Stimulated activated CD8-positive, alpha-beta memory T cell treated with anti-CD3 and anti-CD28 coated beads, Interleukin-7, amount 100 ng/mL, for 4 hours (primary cell): ENCODE measurements at places on chromosomes 12 and 14.
A peak's percentile ranks its signal among the peaks of the same experiment; 100 is the strongest.

GRCh38 chr14:99708449-99708848 is 24.4 kb downstream of the CYP46A1 start:
- DNase-seq, result no peak

DNA sequence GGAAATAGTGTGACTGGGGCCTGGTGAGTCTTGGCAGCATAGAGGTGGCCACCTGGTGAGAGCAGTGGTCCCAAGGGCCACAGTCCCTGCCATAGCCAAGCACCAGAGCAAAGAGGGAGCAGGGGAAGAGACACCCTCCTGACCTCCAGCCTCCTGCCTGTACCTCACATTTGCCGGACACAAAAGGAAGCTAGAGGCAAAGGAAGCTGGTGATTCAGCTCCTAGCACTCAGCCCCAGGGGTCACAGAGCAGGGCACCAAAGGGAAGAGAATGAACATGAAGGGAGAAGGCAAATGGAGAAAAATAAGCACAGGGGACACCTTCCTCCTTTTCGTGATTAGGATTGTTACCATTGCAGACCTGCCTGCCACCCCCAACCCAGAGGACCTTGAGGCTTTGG is 216.8 kb downstream of the ZFP36L1 start:
- no peak for DNase-seq

DNA sequence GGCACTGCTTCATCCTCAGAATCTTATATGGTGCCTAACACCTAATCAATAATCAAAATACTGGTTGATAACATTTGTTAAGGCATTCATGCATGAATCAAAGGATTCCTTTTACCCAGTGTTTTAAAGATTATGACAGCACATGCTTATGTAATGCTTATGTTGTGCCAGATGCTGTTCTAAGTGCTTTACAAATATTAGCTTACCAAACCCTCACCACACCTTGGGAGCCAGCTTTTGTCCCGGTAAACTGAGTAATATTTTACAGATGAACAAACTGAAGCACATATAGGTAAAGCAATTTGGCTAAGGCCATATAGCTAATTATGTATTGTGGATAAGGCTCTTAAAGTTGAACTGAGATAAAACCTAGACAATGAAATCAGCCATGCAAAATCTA is 209.2 kb downstream of the ALX1 start:
- DNase-seq, result no peak

DNA sequence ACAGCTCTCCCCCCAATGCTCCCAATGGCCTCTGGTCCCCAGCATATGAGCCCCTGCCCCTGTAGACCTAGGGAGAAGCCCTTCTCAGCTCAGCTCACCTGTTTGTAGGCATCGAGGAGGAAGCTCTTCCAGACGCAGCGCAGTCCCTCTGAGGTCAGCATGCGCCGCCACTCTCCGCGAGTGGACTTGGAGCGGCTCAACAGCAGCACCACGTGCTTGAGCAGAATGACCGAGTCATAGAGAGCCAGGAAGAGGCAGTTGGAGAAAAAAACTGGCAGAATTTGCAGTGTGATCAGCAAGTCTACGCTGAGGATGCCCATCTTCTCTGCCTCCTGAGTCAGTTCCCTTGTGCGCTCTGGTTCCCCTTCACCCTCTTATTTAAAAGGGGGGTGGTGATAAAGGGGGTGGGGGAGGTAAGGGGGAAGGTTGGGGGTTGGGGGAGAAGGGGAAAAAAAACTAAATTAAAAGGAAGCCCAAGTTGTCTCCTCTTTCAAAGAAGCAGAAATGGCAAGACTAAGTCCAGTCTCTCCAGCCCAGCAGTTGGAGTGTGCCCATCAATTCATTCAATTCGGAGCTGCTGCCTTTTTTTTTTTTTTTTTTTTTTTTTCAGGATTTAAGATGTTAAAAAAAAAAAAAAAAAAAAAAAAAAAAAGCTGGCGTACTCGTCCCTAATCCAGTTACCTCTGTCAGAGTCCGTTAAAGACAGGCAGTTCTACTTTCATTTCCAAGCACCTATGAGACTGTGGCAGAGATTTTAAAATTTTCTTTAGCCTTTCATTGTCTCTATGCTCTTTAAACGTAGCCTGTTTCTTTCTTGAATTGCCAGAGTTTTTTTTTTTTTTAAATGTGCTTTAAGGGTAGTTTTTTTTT is at the start of gene DIO2:
Gene DIO2, minus strand, starts transcription at position 352 of the 870 bp plus-strand sequence. Its CDS starts 32 bp downstream, at position 320.
- no peak for DNase-seq

GRCh38 chr12:45987340-45987727 is 3.0 kb downstream of the SCAF11 start:
- no peak for DNase-seq

DNA sequence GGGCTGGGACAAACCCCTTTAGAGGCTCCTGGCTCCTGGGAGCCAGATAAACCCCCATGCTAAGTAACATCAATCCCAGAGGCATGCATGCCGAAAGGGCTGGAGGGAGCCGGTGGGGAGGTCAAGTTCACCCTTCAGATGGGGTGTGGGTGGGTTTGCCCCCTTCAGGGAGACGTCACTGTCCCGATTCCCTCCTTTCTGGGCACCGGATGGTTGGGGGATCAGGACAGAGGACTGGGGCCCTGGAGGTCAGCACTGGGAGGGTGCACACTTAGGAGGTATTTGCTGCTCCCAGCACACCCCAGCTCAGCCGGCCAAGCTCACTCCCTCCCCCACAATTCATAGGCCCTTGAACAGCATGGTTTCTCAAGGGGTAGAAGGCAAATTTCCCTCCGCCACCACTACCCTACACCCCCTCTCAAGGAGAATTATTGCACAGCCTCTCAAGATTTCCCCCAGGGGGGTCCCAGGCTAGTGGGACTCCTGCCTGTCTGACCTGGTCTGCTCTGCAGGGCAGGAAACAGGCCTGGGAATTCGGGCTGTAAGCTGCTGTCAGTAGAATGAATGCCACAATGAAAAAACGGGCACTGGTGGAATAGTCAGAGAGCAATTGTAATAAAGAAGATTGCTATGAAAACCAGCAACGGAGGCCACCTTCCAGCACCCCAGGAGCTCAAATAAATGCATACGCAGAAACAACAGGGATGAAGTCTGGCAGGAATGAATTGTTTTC is 63.5 kb downstream of the GALNT16 start:
- DNase-seq, result no peak

DNA sequence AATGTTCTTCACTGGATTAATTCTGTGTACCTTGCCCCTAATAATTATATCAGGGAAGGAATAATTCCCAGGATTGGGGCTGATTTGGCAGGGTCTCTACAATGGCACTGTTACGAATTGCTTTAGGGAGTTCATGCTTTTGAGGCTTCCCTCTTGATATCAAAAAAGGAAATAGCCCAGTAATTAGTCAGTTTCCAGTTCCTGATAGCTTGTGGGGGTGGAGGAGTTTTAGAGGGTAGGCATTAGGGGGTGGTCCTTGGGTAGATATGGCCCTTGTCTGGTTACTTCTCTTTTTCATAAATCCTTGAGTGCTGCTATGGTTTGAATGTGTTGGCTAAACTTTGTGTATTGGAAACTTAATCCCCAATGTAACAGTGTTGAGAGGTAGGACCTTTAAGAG is 6.1 kb upstream of the SRSF5 start:
- no peak for DNase-seq

- no peak for DNase-seq
Measured at GRCh38 chr12:4621511-4621910, 27.3 kb downstream of the AKAP3 start.

DNA sequence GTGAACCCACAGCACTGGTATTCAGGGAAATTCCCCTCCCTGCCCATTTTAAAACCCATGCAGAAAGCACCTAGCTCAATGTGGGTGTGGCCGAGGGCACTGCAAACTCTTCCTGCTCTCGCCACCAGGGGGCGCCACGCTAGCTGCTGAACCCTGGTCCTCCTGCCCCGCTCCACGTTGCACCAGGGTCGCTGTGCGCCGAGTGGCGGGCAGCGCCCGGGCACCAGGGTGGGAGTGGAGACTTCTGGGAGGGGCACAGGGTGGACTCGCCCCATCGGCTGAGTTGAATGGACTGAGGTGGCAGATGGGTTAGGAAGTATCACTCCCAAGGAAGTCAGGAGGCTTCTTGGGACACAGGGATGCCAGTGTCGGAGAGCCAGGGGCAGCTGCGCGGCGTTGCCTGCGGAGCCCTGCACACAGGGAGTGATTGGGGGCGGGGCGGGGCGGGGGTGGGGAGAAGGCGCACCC is 48.1 kb upstream of the BCL11B start:
- DNase-seq, result peak; percentile 58

DNA sequence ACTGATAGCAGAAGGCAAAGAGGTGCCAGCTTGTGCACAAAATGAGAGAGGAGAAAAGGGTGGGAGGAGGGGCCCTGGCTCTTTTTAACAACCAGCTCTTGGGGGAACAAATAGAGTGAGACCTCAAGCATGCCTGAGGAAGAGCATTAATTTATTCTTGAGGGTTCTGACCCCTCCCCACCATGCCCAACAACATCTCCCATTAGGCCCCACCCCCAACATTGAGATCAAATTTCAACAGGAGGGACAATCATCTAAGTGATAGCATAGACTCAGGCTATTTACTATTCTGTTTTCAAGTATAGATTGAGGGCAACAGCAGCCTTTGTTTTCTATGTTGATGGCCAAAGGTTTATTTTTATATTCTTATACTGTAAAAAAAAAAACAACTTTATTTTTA is 59.7 kb downstream of the FUT8 start:
- DNase-seq, result no peak

- DNase-seq, result no peak
Measured at GRCh38 chr12:121522971-121523370, 57.9 kb downstream of the KDM2B start.

DNA sequence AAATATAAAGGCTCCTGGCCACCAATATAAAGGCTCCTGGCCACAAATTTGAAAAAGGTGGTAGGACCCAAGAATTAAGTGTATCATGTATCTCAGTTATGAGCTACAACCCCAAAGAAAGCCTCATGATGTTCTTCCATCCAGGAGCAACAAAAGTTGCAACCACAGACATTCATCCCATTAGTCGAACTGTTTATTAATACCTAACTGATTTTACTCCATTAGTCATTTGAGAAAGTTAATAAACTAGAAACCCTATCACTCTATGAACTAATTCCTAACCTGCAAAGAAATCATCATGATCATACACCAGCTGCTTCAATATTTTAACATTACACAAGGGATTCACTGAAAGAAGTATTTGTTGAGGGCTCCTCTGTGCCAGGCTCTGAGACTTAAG is 253.2 kb upstream of the GRIP1 start:
- DNase-seq, result no peak

DNA sequence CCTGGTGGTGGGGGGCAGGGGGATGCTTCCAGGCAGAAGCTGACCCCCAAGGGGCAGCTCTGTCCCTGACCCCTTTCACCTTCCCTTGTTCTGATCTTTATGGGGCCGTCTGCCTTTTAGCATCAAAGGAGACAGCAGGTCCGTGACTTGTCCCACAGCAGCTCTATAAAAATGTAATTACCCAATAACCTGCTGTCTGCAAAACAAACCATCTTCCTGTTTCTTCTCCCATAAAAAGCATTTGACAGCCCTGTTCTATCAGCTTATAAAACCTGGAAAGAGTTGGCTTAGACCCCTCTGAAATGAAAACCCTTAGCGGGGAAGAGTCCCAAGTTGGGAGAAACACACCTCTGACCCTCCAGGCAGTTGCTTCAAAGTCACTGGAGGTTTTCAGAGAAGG is 416.9 kb downstream of the MED13L start:
- no peak for DNase-seq

DNA sequence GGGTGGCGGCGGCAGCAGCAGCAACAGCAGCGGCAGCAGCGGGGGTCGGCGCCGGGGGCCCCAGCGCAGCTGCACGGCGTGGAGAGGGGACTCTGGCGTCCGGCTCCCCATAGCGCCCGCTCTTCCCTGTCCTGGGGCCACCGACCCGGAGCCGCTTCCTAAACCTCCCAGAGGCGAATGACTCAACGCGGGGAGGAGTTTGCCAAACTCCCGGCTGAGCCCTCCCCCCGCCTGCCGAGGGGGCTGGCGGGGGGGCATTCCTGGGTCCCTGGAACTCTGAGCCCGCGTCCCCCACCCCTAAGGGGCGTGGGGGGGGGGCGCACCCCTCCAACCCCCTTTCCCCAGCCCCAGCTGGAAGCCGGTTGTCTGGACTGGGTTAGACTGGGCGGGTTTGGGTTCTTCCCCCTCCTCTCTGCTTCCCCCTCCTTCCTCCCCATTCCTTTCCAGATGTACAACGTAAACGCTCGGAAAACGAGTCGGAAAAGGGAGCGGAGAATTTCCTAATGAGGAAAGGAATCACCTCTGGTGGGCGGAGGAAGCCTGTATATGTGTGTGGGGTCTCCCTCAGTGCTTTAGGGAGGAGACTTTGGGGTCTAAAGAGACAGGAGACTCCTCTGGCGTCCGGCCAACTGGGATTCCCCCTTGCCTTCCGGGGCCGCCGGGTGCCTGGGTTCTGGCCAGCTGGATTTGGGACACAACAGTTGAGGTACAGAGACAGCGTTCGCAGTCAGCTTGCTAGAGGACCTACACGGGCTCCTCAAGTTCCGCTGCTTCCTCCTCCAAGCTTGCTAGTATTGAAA is at the start of gene ITGA5:
Gene ITGA5, minus strand, starts transcription at position 179 of the 800 bp plus-strand sequence. Its CDS starts 68 bp downstream, at position 111.
- DNase-seq, result peak; percentile 39

DNA sequence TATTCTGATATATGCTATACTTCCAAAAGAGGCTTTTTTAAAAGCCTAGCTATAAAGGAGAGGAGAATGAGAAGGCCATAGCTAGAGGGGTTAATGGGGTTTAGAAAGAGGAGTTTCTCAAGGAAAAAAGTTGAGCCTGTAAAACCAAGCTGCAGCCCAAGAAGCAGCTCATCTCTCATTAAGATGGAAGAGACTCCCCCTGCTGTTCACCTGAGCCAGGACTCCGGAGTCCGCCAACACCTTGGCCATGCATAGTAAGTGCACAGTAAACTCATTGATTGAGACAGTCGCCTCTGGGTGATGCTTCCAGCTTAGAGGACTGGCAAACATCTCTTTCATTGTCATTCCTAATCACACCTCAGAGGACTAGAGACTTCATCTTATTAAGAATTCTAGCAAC is 46.2 kb downstream of the ANO2 start:
- DNase-seq, result no peak

- no peak for DNase-seq
Measured at GRCh38 chr12:6958609-6959057, 7.5 kb downstream of the PTPN6 start.

- DNase-seq, result no peak
Measured at GRCh38 chr12:122965321-122965751, 927 bp downstream of the ABCB9 start.

GRCh38 chr12:90301561-90302133 is 593.0 kb upstream of the ATP2B1 start:
- DNase-seq, result no peak

DNA sequence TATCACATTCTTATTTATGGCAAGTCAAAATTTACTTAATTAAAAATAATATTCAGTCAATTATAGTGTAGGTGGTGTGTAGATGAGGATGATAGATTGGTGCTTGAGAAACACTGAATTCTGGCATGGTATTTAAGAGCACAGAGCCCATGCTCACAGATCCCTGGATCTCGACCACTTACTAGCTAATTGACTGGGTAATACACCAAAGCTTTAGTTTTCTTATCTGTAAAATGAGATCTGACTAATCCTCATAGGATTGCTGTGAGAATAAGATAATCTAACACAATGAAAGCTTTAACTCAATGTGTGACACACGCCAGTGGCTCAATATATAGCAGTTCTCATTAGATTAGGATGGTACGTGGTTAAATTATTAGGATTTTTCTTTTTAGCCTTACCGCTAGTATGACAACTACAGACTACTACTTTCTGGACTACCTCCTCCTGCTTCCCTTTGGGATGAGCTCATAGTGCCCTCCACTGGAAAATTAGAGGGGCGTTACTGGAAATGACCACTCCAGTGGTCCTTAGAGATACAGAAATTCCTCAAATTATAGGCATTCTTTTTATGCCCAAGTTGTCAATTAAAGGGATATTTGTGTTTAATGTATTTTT is 482.8 kb upstream of the TBX3 start:
- no peak for DNase-seq

GRCh38 chr14:72057701-72058285 is 125.6 kb downstream of the RGS6 start:
- DNase-seq, result no peak

- DNase-seq, result no peak
Measured at GRCh38 chr12:67354322-67354721, 85.2 kb downstream of the CAND1 start.
